Right lung (tissue), 10 donors: ENCODE measurements at places on chromosomes 12 and 14.

- no peak for DNase-seq
Observed at GRCh38 chr14:95117937-95118721, 39.2 kb downstream of the DICER1 start.

DNA sequence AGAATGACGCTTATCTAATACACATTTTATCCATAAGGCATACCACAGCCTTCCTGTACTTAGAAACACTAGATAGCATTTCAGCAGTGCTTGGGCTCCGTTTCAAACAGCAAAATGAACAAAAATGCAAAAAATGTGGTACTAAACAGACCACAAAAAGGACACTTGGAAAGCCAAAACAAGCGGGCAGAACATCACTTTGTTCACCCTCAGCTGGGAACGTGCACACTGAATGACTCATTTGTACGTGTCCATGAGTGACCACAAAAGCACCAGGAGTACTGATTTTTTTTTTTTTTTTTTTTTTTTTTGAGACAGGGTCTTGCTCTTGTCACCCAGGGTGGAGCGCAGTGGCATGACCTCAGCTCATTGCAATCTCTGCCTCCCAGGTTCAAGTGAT, 8.9 kb upstream of the FOXN3 start:
- DNase-seq: no peak

DNA sequence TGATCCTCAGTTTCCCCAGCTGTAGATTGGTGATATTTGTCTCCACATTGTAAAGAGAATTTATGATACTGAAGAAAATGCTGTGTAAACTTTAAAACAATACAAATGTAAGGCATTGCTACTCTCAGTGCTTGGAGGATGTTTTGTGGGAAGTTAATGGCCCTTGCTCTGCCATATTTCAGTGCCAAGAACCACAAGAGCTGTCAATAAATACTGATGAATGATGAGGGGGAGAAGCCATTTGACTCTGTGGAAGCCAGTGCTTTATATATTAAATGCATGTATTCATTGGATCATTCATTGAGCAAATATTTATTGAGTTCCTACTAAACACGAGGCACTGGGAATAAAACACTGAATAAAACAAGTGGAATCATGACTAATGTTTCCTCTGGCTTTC, 30.8 kb downstream of the CACNA1C start:
- DNase-seq: no peak

- DNase-seq: no peak
Observed at GRCh38 chr14:72888636-72889201, 5.2 kb downstream of the DPF3 start.

DNA sequence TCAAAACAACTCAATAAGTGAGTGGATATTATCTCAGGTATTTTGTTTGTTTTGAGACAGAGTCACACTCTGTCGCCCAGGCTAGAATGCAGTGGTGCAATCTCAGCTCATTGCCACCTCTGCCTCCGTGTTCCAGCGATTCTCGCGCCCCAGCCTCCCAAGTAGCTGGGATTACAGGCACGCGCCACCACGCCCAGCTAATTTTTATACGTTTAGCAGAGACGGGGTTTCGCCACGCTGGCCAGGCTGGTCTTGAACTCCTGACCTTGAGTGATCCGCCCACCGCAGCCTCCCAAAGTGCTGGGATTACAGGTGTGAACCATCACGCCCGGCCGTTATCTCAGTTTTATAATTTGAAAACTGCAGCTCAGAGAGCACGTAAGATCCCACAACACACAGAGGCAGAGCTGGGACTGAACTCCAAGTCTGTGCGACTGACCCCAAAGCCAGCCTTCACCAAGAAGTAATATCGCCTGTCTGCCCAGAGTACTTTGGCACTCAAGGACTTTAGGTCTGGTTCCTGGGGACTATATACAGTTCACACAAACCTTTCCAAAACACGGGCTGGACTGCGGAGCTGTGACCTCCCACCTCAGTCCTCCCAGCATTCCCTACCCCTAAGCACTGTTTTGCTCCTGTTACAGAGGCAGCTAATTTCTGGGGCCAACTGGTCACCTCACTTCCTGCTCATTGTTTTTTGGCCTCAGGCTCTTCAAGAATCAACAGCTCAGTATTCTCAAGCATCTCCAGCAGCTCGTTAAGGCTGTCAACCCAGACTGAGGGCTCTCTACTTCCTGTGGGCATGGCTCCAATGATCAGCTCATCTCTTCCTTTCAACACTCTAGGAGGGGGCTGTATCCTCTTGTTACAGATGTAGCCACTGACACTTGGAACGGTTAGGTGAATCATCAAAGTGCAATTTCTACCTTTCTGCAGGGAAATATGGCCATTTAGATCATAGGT, 22.5 kb downstream of the TESC start:
- no peak for DNase-seq

DNA sequence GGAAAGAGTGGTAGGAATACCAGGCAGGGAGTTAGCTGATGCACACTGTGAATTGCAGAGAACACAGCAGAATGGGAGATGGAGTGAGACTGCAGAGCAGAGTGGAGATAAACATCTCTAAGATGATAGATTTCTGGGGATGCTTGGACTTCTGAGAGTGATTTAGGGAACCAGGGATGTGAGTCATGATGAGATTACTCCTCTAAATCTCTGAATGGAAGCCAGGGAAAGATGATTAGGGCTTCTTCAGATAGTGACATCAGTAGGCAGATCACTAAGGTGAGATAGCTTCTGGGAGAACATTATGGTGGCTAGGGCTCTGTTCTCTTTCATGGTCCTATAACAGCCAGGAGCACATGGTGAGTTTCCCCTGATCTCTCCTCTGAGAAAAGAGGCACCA, 501.5 kb upstream of the USP15 start:
- no peak for DNase-seq

- DNase-seq: no peak
Observed at GRCh38 chr12:70741256-70741655, 104.0 kb upstream of the PTPRB start.

- DNase-seq: no peak
Observed at GRCh38 chr14:58669556-58670200, 31.9 kb downstream of the DACT1 start.

DNA sequence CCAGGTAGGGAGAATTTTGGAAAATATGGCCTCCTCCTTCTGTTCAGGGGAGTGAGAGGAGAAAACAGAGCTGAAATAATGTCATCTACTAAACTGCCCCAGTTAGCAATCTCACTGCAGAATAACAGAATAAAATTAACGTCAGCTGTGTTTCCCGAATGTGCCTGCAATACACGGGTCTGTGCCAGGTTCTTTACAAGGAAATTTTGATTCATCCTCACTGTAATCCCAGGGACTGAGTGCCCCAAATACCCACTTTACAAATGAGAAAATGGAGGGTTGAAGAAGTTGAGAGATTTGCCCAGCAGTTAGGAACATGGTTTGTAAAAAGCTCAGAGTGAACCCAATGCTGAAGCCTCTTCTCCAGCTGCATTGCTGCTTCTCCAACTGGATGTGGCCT, 21.3 kb upstream of the SERPINA6 start:
- no peak for DNase-seq

GRCh38 chr14:99395909-99396530, 84.6 kb downstream of the SETD3 start:
- DNase-seq: peak; percentile 29

- DNase-seq: no peak
Observed at GRCh38 chr14:103724116-103724515, 8.5 kb downstream of the ZFYVE21 start.

DNA sequence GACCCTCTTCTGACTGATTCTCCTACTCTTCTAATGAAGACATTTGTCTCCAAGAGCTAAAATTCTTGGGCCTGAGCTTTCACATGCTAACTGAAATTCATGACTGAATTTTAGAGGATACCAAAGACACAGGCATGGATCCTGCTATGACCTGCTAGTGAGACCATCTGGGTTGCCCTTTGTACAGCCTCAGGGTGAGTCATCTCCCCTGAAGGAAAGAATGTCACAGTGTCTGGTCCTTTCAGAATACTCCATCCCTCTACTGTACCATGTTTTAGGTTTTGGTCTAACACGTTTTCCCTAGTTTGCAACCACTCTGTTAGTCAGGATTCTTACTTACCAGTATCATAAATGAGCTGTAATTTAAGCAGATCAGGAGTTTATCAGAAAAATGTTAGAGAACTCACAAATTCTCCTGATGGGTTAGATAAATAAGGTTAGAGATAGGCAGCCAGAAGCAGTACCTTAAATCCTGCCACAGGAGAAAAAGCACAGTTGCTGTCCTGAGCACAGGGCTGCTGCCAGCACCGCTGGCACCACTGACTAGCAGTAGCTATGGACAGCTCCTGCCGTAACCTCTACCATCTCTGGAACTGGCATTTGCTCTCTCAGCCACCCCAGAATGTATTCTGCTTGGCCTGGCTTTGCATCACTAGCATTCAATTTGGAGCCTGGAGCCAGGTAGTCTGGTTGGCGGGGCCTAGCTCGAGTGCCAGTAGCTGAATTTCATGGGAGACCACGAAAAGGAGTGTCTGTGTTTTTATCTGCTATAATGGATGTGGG, 127.6 kb downstream of the ANO6 start:
- no peak for DNase-seq

GRCh38 chr12:60849723-60850122, 1253.9 kb downstream of the SLC16A7 start:
- no peak for DNase-seq

GRCh38 chr14:22598896-22599244, 770 bp downstream of the ABHD4 start:
- DNase-seq: peak; percentile 40

GRCh38 chr12:11758510-11759493, 109.3 kb downstream of the ETV6 start:
- peak; percentile 43 for DNase-seq

DNA sequence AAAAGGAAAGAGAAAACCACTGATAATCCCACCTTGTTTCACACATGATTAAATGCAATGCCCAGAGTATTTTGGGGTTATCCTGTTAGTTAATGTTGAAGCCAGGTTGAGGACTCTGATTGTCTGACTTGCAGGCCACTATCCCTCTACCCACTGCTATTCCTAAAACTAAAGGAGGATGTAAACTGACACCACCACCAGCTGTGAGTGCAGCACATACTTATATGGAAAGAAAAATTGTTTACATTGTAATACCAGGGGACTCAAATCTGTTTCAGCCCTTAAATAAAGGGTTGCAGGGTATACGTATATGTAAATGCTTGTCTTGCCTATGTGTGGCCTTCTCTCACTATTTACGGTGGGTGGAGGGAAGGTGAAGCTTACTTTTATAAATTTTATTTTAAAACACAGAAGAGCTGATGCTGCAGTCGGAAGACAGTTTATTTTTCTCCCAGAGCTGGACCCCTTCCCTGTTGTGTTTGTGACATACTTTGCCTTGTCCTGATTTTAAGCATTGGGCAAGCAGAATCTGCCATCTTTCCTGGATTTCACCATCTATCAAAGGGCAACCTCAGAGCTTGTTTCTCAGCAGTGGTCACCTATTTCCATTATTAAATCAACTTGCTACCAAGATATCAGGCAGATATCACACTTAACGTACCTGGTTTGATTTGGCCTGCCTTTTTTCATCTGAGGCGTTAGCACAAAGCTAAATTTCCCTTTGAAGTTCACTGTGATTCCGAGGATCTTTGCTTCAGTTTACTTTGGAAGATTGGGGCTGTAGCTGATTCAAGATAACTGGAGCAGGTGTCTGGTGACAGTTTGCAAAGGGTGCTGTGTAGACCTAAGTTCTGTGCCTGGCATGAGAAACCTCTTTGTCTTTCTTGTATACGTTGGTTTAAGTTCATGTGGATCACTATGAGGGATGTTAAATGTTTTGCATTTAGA, 25.2 kb downstream of the DAAM1 start:
- no peak for DNase-seq

DNA sequence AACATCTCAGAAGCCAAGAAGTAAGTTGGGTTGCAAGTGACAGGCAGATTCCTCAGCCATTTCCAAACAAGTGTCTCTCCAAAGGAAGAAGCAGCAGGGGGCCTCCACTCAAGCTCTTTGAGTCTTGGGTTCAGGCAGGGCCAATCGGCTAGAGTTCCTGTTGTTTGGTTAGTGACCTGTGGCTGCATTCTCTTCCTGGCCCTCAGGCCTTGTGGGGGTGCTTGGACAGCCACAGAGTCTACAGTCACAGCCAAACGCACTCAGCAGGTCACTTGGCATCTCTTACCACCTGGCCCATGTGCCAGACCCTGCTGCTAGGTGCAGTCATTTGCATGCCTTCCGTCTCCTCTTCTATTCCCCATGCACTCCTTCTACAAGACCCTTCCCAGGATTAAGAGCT, 353.9 kb downstream of the GRIN2B start:
- DNase-seq: no peak

DNA sequence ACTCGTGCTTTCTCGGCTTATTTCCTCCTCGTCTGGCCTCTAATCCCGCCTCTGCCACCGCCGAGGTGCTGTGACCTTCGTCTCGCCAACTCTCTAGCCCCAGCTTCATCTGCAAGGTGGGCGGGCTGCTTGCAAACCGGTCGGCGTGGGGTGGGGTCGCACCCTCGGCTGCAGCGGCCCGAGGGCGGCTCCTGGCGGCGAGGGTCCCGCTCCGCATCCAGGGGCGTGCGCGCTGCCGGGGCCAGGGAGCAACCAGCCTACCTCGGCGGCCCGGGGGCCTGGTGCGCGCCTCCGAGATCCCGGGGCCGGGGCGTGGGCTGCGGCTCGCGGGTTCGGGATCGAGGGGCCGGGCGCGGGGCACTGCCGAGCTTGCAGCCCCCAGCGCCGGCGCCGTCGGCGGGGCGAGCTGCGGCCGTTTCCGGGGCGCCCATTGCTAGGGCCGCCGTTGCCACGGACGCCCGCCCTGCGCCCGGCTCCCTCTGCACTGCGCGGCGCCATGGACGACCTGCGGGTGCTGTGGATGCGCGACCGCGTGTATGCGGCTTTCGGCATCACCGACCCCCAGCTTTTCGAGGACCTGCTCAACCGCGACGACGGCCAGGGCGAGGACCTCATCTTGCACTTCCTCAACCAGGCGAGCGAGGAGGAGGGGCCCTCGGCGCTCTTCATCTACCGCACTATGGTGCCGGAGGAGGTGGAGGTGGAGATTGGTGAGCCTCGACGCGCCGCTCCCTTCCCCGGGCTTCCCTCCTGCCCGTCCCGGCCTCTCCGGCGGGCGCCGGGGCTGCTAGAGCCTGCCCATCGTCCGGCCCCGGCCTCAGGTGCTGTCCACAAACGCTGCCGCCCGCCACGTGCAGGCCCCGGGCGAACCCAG, at the start of gene DNAH10:
TSS of gene DNAH10 (plus strand) at position 461 of the 874 bp plus-strand sequence. CDS start at position 497, 36 bp downstream.
- peak; percentile 16 for DNase-seq

- DNase-seq: no peak
Observed at GRCh38 chr12:26979733-26980132, 34.5 kb downstream of the TM7SF3 start.
